ENCODE measurements at places on chromosomes 3 and 15. TPM values are rescaled to one million over a fixed set of nuclear protein-coding genes. Genes with fewer than 3 reads are reported as not detected.

Gene DUOXA2
- not detected for polyA plus RNA-seq

Gene TAGLN3
- polyA plus RNA-seq: not detected

Gene PTH1R
- polyA plus RNA-seq: not detected

Gene SLC27A2
- 1.5 TPM for polyA plus RNA-seq

Gene ZBBX
- polyA plus RNA-seq: not detected

Gene ALDH1L1
- not detected for polyA plus RNA-seq

Gene NR2E3
- polyA plus RNA-seq: not detected

Gene LRTM1
- not detected for polyA plus RNA-seq

Gene MKRN2OS
- polyA plus RNA-seq: not detected

Gene GOLGA6L7
- polyA plus RNA-seq: not detected

Gene MUC20
- 1.2 TPM for polyA plus RNA-seq

Gene ASB14
- not detected for polyA plus RNA-seq

Gene CA12
- polyA plus RNA-seq: not detected

Gene HRH1
- polyA plus RNA-seq: 0.97 TPM

Gene FES
- 73.2 TPM for polyA plus RNA-seq

Gene MNS1
- 0.09 TPM for polyA plus RNA-seq

Gene LIPH
- polyA plus RNA-seq: 0.38 TPM

Gene EFCAB12
- polyA plus RNA-seq: 0.12 TPM

Gene CFAP161
- polyA plus RNA-seq: not detected

Gene THSD4
- not detected for polyA plus RNA-seq

Gene SEMA5B
- not detected for polyA plus RNA-seq

Gene FBN1
- not detected for polyA plus RNA-seq

Gene MAPKAPK3
- polyA plus RNA-seq: 57.2 TPM

Gene ISG20
- polyA plus RNA-seq: 286 TPM

Gene GRIP2
- not detected for polyA plus RNA-seq

Data from immature natural killer cell (primary cell).